ENCODE measurements at places on chromosomes 5 and 9. TPM values are rescaled to one million over a fixed set of nuclear protein-coding genes. Genes with fewer than 3 reads are reported as not detected.

- no peak overlapping the region for H3K4me3 ChIP-seq
- no peaks in the 10 kb centered on the region for H3K36me3 ChIP-seq
- H3K4me1 ChIP-seq = no peaks in the 10 kb centered on the region
- DNase-seq = no peak
- H3K27me3 ChIP-seq = no peaks in the 10 kb centered on the region
Measured at GRCh38 chr5:116506488-116506887, 68.1 kb downstream of the SEMA6A start.

DNA sequence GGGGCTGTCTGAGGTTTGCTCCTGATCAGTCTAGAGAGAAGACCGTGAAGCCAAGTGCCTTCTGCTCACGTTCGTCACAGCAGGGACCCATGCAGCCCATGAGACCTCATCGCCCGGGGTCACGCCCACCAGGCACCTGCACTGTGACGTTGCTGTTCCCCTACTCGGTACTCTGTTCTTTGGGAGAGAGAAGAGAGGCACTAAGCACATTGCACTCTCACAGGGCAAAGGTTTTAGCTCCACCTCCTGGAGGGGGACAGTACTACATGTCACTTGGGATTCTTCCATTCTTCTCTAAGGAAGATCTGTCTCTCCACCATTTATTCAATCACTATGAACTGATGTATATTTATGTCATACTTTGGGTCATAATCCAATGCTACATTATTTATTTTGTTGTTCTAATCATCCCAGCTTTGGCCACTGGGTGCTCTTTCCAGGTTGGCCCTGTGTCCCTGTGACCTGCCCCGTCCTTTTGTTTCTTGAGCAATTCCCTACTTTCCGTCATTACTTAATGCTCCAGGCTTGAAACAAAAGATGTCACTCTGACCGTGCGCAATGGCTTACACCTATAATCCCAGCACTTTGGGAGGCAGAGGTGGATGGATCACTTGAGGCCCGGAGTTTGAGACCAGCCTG lies 31.4 kb upstream of the BRD3 start:
- no peaks in the 10 kb centered on the region for H3K4me1 ChIP-seq
- no peak overlapping the region for H3K27ac ChIP-seq
- no peak overlapping the region for H3K4me3 ChIP-seq
- H3K36me3 ChIP-seq = no peaks in the 10 kb centered on the region
- peak; percentile 75 for DNase-seq

GRCh38 chr9:37311938-37312708 lies 110.4 kb upstream of the GRHPR start:
- H3K27ac ChIP-seq = no peak overlapping the region
- H3K4me3 ChIP-seq = no peak overlapping the region
- H3K36me3 ChIP-seq = peaks cover 10% of the 10 kb centered on the region
- no peaks in the 10 kb centered on the region for H3K27me3 ChIP-seq

DNA sequence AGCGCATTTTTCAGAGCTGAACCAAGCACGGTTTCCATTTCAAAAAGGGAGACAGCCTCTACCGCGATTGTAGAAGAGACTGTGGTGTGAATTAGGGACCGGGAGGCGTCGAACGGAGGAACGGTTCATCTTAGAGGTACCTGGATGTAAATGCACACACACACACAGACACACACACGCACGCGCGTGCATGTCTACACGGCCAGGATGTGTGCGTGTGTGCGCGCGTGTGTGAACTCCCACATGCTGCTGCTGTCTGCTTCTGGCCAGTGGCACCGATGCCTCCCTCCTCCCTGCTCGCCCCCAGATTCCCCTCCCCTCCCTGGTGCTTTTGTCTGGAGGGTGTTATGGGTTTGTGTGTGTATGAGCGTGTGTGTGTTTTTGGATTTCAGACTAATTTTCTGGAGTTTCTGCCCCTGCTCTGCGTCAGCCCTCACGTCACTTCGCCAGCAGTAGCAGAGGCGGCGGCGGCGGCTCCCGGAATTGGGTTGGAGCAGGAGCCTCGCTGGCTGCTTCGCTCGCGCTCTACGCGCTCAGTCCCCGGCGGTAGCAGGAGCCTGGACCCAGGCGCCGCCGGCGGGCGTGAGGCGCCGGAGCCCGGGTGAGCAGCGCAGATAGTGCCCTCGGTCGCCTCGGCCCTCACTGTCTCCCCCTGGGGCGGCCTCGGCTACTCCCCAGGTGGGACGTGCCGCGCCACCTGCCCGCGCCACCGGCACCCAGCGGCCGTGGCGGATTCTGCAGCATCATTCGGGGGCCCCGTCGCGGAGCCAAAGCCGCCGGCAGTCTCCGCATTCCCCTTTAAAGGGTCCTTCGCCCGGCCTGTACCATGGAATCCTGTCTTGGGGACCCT lies at the start of gene NTRK2:
TSS of gene NTRK2 (plus strand) at position 442 of the 850 bp plus-strand sequence. CDS start 1,020 bp downstream, outside the sequence.
- peaks cover 15% of the 10 kb centered on the region for H3K4me1 ChIP-seq
- H3K27ac ChIP-seq = no peak within 1 kb of the TSS
- peak within 1 kb of the TSS; percentile 57 for H3K4me3 ChIP-seq

- H3K4me1 ChIP-seq = no peaks in the 10 kb centered on the region
- no peak within 1 kb of the TSS for H3K27ac ChIP-seq
- H3K4me3 ChIP-seq = no peak within 1 kb of the TSS
- H3K27me3 ChIP-seq = no peaks in the 10 kb centered on the region
Measured at GRCh38 chr9:134917431-134918373, at the start of gene FCN1. Gene FCN1 (minus strand): TSS chr9:134917912. CDS start chr9:134917871, 41 bp downstream.

GRCh38 chr9:137158625-137159024 lies 11.2 kb downstream of the LRRC26 start:
- no peak for DNase-seq
- H3K4me3 ChIP-seq = no peak overlapping the region
- peaks cover 11% of the 10 kb centered on the region for H3K4me1 ChIP-seq
- peaks cover 35% of the 10 kb centered on the region for H3K27me3 ChIP-seq
- no peaks in the 10 kb centered on the region for H3K36me3 ChIP-seq
- H3K27ac ChIP-seq = no peak overlapping the region

- no peak overlapping the region for H3K4me3 ChIP-seq
- no peaks in the 10 kb centered on the region for H3K4me1 ChIP-seq
- peak; percentile 64 for DNase-seq
- H3K36me3 ChIP-seq = no peaks in the 10 kb centered on the region
- peaks cover 11% of the 10 kb centered on the region for H3K27me3 ChIP-seq
Measured at GRCh38 chr5:66757219-66757833, 161.1 kb downstream of the MAST4 start.

GRCh38 chr5:14551211-14551610 lies 30.4 kb upstream of the OTULINL start:
- H3K36me3 ChIP-seq = no peaks in the 10 kb centered on the region
- DNase-seq = no peak
- H3K27ac ChIP-seq = no peak overlapping the region
- H3K4me3 ChIP-seq = no peak overlapping the region

GRCh38 chr9:133286523-133286922 lies 11.5 kb upstream of the ABO start:
- H3K4me3 ChIP-seq = no peak overlapping the region
- no peaks in the 10 kb centered on the region for H3K27me3 ChIP-seq
- H3K36me3 ChIP-seq = no peaks in the 10 kb centered on the region
- DNase-seq = no peak

DNA sequence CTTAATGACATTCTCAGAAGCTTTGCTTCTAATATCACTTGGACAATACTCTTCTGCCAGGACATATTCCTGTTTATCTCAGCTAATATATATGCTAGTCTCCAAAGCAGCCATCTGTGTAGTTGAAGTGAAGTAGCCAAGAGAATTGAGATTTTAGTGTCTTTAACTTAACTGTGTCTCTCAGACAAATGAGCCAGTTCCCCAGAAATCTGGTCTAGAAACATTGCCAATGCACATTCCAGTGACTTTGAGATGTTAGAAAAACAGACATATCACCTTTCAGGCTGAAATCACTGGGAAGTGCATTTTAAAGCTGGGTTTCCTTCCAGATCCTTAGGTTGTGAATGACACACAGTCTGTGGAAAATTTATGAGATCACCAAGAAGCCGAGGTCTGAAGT lies 114.6 kb downstream of the MTX3 start:
- no peak for DNase-seq
- H3K27me3 ChIP-seq = peaks cover 4% of the 10 kb centered on the region
- H3K27ac ChIP-seq = no peak overlapping the region
- no peak overlapping the region for H3K4me3 ChIP-seq

- no peak overlapping the region for H3K27ac ChIP-seq
- H3K4me3 ChIP-seq = no peak overlapping the region
- H3K4me1 ChIP-seq = no peaks in the 10 kb centered on the region
- H3K36me3 ChIP-seq = no peaks in the 10 kb centered on the region
- no peak for DNase-seq
Measured at GRCh38 chr9:108376140-108376539, 479.6 kb downstream of the ACTL7B start.

GRCh38 chr9:35826071-35826701 lies 2.3 kb downstream of the FAM221B start:
- H3K36me3 ChIP-seq = no peaks in the 10 kb centered on the region
- H3K27ac ChIP-seq = no peak overlapping the region
- no peak overlapping the region for H3K4me3 ChIP-seq
- H3K27me3 ChIP-seq = no peaks in the 10 kb centered on the region
- peak; percentile 44 for DNase-seq

- H3K4me3 ChIP-seq = no peak overlapping the region
- no peaks in the 10 kb centered on the region for H3K36me3 ChIP-seq
- H3K27me3 ChIP-seq = no peaks in the 10 kb centered on the region
- no peak for DNase-seq
- H3K4me1 ChIP-seq = peaks cover 20% of the 10 kb centered on the region
Measured at GRCh38 chr5:14996997-14997396, 125.4 kb upstream of the ANKH start.

- peaks cover 27% of the 10 kb centered on the region for H3K36me3 ChIP-seq
- peaks cover 46% of the 10 kb centered on the region for H3K4me1 ChIP-seq
- DNase-seq = no peak
- H3K4me3 ChIP-seq = no peak overlapping the region
- H3K27me3 ChIP-seq = no peaks in the 10 kb centered on the region
Measured at GRCh38 chr5:55438998-55439397, 95.8 kb downstream of the PLPP1 start.

Gene LIFR
- 0.09 TPM for total RNA-seq

Gene CMBL
- total RNA-seq = 0.66 TPM

Gene LOX
- 0.04 TPM for total RNA-seq

Gene SH2D3C
- total RNA-seq = 30.3 TPM

Gene WDR36
- 61.7 TPM for total RNA-seq

Gene RGS7BP
- not detected for total RNA-seq

Gene C8G
- total RNA-seq = not detected

All from activated CD4-positive, alpha-beta T cell treated with anti-CD3 and anti-CD28 coated beads for 36 hours (primary cell).